ENCODE measurements at places on chromosomes 1 and 21.
A peak's percentile ranks its signal among the peaks of the same experiment; 100 is the strongest.

DNA sequence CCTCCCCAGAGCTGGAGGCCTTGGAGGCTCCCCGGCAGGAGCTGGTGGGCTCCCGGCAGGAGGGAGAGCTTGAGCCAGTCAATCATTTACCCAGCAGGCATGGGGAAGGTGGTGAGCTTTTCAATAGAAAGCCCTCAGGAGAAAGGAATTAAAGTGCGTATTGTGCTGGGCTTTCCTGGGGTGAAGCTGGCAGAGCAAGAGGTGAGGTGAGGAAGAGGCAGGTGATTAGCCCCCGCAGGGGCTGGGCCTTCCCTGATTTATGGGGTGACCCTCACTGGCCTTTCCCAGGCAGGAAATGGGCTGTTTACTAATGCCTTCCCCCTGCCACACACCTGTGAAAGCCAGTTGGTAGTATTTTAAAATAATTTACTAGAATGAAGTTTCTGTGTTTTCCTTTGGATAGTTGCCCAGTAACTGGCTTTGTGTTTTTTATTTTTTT lies 25.8 kb downstream of the CLDN14 start:
- DNase-seq: no peak

DNA sequence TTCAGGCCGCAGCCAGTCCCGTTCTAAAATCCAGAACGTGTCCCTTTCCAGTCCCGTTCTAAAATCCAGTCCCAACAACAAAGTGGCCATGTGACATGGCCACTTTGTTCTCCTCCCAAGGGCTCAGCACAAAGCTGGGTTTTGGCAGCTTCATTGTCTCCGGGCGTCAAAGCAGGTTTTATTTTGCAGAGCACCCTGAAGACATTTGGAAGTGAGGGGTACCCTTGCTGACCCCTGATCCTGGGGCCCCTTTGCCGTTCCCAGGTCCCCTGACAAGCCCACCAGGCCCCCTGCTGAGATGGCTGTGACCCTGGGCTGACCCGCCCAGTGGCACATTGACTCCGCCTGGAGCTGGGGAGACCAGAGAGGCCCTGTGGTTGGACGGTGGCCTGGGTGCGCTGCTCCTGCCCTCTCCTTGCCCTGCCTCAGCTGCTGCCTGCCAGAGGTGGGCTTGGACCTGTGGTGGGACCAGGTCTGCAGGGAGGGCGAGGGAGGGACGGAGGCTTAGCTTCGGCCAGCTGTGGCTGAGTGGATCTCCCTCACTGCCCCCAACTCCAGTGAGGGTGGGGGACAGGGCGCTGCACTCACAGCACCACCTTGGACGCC lies 4.3 kb downstream of the PFKL start:
- DNase-seq: peak; percentile 6

- DNase-seq: peak; percentile 22
These were observed 6.2 kb upstream of the LAPTM5 start for GRCh38 chr1:30763651-30764248.

DNA sequence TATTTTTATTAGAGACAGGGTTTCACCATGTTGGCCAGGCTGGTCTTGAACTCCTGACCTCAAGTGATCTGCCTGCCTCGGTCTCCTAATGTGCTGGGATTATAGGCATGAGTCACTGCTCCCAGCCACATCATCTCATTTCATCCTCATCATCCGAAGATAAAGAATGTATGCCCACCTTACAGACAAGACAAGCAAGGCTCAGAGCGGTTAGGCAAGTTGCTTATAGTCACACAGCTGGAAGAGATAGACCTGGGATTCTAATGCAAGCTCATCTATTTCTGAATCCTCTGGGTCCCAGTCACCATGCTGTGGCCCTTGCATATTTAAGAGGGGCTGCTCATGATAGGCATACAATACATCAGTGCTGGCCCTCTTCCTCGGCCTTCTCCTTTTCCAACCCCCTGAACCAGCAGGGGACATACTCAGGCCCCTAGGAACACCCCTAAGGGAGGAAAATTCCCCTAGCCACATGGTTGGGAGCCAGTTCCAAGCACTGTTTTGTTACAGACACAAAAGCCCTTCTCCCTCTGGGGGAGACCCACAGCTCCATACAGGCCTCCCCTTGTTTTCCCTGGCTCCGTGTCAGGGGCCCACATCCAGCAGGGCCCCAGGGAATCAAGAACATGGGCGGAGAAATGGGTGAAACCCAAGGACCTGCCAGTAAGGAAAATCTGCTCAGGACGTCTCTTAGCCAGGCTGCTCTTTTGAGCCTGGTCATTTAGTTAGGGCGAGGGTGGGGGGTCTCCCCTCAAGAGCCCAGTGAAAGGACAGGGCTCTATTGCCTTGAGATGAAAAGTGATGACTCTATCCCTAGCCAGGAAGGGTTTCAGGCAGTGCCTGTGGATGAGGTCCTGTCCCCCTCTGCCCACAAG lies 6.9 kb downstream of the CSRP1 start:
- peak; percentile 85 for DNase-seq

DNA sequence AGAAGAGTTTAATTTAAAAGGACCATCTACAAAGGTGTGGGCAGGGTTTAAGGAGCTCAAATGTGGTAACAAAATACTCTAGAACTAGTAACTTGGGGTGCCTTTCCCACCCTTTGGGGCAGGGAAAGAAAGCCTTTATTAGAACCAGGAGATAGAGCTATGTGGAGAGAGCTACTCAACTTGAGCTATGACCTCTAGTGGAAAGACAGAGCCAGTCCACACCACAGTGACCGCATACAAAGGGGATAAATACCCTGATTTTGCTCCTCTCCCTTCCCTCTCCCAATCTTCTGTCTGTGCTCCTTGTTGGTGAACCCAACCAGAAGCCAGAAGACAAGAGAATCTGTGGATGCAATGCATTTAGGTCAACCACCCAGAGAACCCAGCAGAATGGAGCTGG lies 54.4 kb upstream of the JAK1 start:
- DNase-seq: no peak

GRCh38 chr1:56584910-56585528 lies 5.7 kb upstream of the PLPP3 start:
- DNase-seq: peak; percentile 78

GRCh38 chr1:115705085-115705951 lies 63.2 kb downstream of the CASQ2 start:
- no peak for DNase-seq

- DNase-seq: no peak
These were observed 64.8 kb downstream of the ERG start for GRCh38 chr21:38433471-38433870.

DNA sequence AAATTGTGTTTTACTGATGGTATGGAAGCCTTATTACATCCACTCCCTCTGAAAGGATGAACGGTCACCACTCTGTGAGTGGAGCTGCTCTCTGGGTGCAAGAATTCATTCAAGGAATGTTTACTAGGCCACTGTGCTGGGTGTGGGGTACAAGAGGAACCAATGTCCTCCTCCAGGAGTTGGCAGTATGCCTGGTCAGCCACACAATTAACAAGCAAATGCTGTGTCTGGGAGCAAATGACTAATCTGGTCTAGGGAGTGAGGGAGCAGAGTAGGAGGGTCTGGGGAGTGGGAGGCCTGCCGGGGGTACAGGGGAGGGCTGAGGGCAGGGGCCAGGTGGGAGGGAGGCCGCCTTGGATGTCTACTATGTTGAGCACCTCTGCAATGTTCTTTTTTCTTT lies 27.2 kb upstream of the TDRD10 start:
- peak; percentile 87 for DNase-seq

DNA sequence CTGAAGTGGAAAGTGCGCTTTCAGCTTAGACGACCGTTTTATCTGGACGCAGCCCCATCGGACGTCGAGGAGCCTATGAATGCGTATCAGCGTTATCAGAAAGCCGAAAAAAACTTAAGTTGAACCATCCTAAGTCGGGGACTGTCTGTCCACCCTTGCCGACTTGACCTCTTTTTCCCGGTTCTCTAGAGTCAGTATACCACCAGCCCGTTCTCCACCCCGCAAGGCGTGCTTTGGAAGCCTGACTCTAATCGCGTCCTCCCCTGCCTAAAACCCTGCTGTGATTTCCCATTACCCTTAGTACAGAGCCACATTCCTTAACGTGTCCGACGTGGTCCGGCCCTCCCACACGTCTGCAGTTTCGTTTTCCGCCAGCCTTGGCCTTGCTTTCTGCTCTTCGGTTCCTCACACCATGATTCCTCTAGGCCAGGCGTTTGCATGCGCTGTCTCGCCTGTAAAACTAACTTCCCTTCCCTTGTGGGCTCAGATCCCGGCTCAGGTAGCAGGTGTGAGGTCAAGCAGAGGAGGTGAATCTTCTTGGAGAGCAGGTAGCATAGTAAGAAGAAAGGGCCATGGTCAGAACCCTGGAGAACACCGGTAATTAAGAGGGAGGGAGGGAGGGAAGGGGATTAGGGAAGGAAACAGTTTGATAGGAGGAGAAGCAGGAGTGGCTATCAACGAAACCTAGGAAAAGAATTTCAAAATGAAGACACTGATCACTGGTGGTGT lies 865 bp downstream of the ADPRS start:
- DNase-seq: no peak

GRCh38 chr21:29144736-29145353 lies 14.4 kb downstream of the MAP3K7CL start:
- no peak for DNase-seq

GRCh38 chr1:58882322-58882948 lies 98.6 kb upstream of the JUN start:
- DNase-seq: no peak

GRCh38 chr1:237583270-237583669 lies 307.5 kb downstream of the ZP4 start:
- DNase-seq: no peak

GRCh38 chr1:177937931-177938330 lies 31.9 kb downstream of the SEC16B start:
- DNase-seq: no peak

Measured in hippocampal formation (tissue), 2 donors.